ENCODE measurements at places on chromosomes 1 and 21.
A peak's percentile ranks its signal among the peaks of the same experiment; 100 is the strongest.

- no peak for DNase-seq
Observed at GRCh38 chr1:95671098-95671497, 437.1 kb downstream of the RWDD3 start.

DNA sequence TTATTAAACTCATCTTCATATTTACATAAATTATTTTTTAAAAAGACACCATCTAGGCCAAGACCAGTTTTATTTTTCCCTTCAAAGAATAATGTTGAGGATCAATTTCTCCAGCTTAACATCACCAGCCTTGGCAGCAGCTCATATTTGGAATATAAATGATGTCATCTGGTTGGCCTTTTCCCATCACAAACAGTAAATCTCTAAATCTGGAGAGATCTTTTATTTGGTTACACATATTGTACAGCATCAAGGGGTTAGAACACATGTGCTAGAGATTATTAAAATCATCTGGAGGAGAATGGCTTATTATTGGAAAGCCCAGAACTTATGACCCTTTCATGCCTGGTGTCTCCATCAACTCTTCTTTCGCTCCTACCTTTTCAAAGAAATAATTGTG lies 508.8 kb downstream of the PLPP3 start:
- DNase-seq, result no peak

DNA sequence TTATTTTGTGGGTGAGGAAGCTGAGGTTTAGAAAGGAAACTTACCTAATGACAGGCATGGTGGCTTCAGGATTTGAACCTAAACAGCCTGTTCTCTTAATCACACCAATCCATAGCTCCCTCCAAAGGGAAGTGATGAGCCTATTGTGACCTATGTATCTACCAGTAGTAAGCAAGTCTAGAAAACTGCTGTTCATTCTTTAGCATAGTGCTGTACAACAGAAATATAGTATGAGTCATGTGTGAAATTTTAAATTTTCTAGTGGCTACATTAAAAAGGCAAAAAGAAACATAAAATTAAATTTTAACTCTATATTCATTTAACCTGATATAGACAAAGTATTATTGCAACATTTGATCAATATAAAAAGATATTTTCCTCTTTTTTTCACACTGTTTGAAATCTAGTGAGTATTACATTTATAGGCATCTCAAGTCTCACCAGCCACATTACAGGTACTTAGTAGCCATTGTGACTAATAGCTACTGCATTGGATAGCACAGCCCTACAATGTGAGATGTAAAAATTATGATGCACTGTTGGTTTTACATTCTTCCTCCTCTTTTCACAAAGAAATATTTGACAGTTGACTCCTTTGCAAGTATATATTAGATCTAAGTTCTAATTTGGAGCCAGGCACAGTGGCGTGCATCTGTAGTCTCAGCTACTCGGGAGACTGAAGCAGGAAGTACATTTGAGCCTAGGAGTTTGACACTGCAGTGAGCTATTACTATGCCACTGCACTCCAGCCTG lies 16.6 kb downstream of the IPO9 start:
- DNase-seq, result no peak

DNA sequence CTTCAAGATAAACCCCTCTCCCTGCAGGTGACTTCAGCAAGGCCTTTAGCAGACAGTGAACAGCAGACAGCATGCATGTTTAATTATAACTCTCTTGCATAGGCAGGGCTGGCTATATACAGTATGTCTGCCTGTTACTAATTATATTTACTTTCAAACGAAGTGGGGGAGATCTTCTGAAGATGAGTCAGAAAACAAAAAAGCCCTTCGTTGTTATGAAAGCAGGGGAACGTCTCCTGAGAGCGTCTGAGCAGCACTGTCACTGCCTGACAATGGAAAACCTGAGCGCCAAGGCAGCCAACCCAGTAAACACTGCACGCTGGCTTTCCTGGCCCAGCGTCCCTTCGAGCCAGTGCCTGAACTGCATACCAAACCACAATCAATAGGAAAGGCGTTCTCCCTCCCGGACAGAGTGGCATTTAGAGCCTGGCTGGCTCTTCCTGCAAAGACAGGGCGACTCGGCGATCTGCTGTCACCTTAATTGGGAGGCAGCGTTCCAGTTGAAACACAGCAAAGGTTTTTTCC lies 54.1 kb downstream of the TOMM20 start:
- peak; percentile 59 for DNase-seq

GRCh38 chr21:42026082-42026435 lies 15.9 kb upstream of the ZBTB21 start:
- DNase-seq, result no peak

DNA sequence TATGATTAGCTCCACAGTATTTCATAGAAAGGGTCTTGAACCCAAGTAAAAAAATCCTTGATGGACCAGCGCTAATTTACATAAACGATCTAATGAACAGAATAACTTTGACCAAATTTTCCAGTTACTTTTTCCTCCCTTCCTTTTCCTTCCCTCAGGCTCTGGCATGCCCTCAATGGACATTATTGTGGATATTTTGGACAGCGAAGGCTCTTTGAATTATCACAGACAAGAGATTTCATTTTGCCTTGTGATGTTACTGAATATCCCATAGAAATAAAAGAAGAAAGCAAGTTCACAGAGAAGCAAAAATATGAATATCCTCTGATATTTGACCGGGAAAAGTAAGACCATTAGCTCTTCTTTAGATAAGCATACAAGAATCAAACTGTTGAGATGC lies 60.3 kb upstream of the EXO1 start:
- no peak for DNase-seq

DNA sequence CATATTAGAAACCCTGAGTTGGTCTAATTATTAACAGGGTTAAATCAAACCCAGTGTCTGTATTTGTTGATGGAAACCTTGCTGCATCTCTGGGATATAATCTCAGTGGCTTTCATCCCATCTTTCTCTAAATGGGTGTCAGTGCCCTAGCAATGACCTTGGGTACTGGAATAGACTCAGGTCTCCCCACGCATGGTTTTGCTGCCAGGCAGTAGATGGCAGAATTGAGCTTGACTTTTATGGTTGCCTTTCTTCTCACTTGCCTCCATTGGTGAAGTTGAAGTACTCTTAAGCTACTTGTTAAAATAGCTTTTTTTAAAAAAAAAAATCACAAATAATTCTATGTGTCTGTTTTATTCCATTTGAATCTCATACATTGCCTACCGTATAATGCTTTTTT lies 81.8 kb upstream of the HMCN1 start:
- DNase-seq, result no peak

- no peak for DNase-seq
Observed at GRCh38 chr1:165862448-165862847, 35.0 kb downstream of the UCK2 start.

DNA sequence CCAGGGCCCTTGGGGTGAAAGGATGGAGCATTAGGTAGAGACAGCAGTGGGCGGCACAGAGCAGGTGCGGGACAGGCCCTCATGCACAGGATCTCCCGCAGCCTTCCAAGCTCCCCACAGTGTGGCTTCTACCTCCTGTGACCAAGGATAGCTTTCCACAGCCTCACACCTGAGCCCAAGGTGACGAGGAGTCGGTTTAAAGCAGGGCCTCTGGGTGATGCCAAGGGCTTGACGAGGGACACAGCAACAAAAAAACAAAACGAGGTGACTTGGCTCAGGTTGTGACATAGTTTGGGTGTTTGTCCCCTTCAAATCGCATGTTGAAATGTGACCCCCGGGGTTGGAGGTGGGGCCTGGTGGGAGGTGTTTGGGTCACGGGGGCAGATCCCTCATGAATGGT lies 15.3 kb downstream of the RSPH1 start:
- DNase-seq, result no peak

- no peak for DNase-seq
Observed at GRCh38 chr1:109304226-109304920, 2.4 kb downstream of the MYBPHL start.

DNA sequence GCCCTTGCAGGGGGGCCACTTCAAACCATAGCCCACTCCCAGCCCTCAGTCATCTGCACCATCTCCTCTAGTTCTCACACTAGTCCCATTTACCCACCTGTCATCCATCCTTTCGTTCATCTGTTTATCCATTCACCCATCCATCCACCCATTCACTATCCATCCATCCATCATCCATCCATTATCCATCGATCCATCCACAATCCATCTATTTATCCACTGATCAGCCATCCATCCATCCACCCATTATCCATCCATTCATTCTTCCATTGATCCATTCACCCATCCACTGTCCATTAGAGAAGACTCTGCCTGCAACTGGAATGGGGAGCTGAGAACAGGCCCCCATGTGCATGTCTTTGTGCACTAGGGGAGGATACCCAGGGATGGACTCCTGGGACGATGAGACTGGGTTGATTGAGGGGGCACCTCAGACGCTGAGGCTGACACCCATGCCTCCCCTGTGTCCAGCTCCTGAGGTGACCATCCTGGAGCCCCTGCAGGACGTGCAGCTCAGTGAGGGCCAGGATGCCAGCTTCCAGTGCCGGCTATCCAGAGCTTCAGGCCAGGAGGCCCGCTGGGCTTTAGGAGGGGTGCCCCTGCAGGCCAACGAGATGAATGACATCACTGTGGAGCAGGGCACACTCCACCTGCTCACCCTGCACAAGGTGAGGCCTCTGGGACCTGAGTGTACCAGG lies 97.9 kb downstream of the TRIM11 start:
- no peak for DNase-seq

DNA sequence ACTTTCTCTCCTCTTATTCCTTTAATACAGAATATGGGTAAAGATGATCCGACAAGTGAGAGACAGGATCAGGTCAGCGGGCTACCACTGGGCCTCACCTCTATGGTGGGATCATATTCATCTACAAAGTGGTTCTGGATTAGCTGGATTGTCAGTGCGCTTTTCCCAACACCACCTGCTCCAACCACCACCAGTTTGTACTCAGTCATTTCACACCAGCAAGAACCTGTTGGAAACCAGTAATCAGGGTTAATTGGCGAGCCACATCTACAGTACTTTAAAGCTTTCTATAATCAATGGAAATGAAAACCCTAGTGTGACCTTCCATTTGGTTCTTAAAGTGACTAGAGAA lies 643 bp downstream of the NRAS start:
- DNase-seq, result no peak

DNA sequence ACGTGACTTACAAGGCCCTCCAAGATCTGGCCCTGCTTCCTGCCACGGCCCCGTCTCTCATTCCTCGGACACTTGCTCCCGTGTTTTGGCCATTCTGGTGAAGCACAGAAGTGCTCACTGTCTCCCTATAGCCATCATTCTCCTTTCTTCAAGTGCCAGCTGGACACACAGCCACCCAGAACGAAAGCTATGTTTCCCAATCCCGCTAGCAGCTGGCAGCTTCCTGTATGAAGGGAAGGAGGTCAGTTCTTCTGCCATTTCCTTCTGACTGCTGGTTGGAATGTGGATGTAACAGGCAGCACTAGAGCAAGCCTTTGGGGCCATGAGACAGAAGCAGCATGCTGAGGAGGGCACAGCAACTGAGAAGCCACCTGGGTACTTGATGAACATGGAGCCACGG lies 82.8 kb downstream of the TGFBR3 start:
- no peak for DNase-seq

GRCh38 chr1:8914466-8914865 lies 31.2 kb upstream of the CA6 start:
- no peak for DNase-seq

DNA sequence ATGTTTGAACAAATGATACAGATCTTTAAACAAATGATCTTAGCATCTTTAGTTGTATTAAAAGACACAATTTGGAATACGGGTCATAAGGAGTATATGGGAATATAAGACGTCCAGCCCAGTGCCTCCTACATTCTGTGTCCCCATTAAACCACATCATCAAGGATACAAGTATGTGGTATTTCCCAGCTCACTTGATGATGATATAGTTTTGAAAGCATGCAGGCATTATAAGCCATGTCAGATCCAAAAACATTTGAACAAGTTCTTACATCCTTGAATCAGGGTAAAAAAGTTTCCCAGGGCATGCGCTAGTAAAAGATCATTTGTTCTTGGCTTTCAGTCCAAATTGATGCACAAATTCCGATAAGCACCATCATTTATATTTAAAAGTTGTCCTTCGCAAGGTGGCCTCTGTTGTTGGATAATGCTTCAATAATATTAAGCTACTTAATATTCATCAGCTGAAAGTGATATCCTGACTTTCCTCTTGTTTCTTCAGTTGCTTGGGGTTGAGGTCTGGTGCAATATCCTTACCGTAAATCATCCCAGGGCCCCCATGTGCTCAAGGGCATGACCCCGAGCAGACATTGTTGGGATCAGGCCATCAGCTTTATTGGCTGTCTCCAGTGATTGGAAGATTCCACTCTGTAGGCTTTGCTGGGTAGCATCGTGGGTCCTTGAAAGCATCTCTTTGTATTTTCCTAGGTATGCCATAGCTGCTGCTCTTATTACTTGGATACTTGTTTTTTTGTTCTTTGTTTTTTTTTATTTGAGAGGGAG lies 61.8 kb downstream of the CENPF start:
- no peak for DNase-seq

GRCh38 chr1:100578201-100578600 lies 40.3 kb downstream of the GPR88 start:
- no peak for DNase-seq

GRCh38 chr1:241250465-241250864 lies 106.5 kb downstream of the RGS7 start:
- peak; percentile 84 for DNase-seq

- DNase-seq, result peak; percentile 45
Observed at GRCh38 chr1:229514578-229515275, 6.6 kb upstream of the NUP133 start.

GRCh38 chr1:174232761-174233160 lies 73.4 kb downstream of the RABGAP1L start:
- no peak for DNase-seq

- no peak for DNase-seq
Observed at GRCh38 chr1:15088281-15088971, 65.1 kb upstream of the TMEM51 start.

DNA sequence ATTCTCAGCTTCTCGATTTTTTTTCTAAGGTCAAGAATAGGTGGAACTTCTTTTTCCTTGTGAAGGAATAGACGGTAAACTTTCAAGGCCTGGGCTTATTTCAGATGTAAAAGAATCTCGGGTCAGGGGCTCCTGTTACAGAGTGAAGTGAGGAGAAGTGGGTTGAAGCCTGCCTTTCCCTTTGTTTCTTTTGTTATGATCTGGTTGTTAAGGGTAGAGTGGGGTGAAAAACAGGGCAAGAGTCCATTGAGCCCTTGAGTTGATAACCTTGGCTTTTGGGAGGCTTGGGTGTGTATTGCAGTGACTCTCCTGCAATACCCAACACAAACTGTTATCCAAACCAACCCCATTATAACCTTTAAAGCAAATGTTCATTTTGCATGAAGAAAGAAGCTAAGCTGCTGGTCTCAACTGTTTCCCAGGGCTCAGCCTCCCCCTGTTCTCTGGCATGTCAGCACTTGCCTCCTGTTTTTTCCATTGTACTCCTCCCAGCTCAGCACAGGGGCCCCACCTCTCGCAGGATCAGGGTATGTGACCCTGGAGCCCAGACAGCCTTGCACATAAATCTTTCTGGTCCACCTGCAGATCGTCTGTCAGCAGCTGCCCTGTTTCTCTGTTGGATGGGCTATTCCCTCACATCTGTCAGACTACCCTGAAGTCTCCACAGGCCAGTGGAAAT lies 102.4 kb downstream of the CACHD1 start:
- no peak for DNase-seq
